IMR-90 (cell line): ENCODE measurements at places on chromosomes 7 and 10. TPM values are rescaled to one million over a fixed set of nuclear protein-coding genes. Genes with fewer than 3 reads are reported as not detected.
A peak's percentile ranks its signal among the peaks of the same experiment; 100 is the strongest.

SUGCT gene
- total RNA-seq, result 5.9 and 7.5 TPM in 2 replicates

DNA sequence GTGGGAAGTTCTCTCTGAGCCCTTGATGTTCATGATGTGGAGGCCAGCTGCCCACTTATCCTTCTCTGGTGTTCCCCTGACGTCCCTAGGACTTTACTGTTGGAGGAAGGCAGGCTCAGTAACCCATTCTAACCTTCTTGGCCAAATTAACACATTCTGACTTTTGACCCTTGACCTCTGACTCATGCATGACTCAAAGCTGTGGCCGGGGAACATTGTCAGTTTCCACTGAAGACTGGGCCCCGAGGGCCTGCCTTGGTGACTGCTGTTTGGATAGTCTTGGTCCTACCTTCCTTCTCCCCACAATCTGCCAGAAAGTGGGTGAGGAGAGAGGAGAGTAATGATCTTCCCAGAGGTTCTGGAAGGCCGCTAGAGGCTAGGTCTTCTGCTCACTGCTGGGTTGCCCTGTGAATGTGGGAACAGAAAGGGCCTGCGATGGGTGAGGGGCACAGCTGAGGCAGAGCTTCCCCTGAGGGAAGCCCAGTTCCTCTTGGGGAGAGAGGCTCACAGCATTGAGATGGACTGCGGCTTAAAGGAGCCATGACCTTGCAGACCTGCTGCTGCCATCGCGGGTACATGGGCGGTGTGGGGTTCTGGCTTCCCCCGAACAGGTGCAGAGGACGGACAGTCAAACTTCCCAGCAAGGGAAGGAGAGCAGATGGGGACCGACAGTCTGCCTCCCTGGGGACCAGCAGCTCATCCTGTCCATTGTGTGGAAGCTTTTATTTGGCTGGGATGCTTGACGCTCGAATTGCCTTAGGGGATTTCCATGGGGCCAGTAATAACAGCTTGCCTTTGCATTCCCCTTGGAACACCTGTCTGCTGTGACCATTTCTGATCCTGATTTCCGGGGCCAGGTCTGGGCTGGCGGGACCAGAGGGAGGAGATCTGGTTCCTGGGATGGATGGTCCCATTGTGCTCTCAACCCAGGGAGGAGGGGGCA is 43.8 kb downstream of the ADAMTS14 start:
- H3K27ac ChIP-seq, result no peak overlapping the region
- DNase-seq, result peak; percentile 34
- H3K4me1 ChIP-seq, result peaks cover 8% of the 10 kb centered on the region; the same call in 1 of the 2 replicates
- no peak overlapping the region for H3K4me3 ChIP-seq

FEZF1 gene
- not detected in 2 replicates for total RNA-seq

DNA sequence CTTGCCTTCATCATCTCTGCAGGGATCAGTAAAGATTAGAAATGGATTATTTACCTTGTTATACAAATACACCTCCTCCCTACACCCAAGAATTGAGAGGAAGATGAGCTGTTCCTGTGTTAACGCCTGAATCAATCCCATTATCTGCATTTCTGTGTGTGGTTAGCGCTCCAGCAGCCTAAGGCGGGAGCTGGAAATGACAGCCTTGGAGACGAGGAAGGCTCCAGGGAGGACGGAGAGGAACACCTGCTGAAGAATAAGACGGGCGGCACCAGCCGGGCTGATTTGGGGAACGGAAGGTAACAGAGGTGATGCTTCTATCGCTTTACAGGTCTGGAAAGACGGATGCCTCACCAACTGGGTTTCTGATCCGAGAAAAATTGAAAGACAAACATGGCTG is 34.2 kb upstream of the DDC start:
- DNase-seq, result no peak
- H3K27me3 ChIP-seq, result no peaks in the 10 kb centered on the region
- no peak overlapping the region for H3K27ac ChIP-seq
- no peak overlapping the region for H3K4me3 ChIP-seq
- H3K4me1 ChIP-seq, result no peaks in the 10 kb centered on the region

- H3K27me3 ChIP-seq, result no peaks in the 10 kb centered on the region
- no peak for DNase-seq
- no peak within 1 kb of the TSS for H3K4me3 ChIP-seq
Observed at GRCh38 chr7:44103923-44104859, at the start of gene AEBP1. Gene AEBP1, plus strand, starts transcription at chr7:44104345. Its CDS starts 321 bp downstream, at chr7:44104666.

DNA sequence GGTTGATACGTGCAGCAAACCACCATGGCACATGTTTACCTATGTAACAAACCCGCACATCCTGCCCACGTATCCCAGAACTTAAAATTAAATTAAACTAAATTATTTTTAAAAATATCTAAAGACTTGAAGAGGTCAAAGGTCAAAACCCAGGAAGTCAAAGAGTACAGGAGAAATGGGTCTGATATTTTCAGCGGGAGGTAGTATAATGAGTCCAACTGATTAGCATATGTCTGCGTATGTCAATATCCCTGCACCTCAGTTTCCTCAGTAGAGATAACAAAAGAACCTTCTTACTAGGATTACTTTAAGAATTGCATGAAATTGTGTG is 133.0 kb downstream of the TMEM26 start:
- no peak overlapping the region for H3K4me3 ChIP-seq
- no peaks in the 10 kb centered on the region for H3K4me1 ChIP-seq

DNA sequence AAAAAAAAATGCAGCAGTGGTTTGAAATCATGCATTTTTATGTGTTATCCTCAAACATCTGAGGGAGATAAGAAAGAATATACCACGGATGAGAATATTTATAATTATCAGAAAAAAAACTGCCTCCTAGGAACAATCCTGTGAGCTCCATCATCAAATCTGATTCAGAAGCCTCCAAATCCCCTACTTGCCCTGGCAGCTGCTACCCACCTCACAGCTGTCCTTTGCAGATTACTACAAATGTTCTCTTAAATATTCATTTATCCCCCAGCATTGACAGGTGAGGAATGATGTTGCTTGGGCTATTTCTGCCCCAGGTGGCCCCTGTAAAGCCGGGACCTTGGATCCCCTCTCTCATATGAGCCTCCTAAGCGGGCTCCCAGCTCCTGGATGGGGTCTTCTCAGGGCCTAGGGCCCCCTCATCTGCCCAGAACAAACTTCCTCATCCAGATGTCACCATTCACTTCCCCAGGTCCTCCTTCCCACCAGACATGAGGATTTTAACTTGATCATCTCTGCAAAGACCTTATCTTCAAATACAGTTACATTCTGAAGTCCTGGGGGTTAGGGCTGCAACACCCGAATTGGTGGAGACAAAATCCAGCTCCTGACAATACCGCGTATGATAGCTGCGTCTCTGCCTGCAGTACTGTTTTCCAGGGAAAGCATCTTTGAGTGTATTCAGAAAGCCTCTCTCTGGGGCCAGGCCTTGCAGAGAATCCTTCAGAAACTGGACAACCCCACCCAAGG is 81.9 kb upstream of the INSIG1 start:
- peaks cover 10% of the 10 kb centered on the region for H3K4me1 ChIP-seq
- DNase-seq, result no peak

- no peak overlapping the region for H3K4me3 ChIP-seq
- H3K36me3 ChIP-seq, result peaks cover 9% of the 10 kb centered on the region; the same call in 1 of the 2 replicates
- no peaks in the 10 kb centered on the region for H3K27me3 ChIP-seq
- DNase-seq, result no peak
- peaks cover 40% of the 10 kb centered on the region for H3K4me1 ChIP-seq
Observed at GRCh38 chr10:93438613-93439253, 43.4 kb downstream of the MYOF start.

- no peaks in the 10 kb centered on the region for H3K36me3 ChIP-seq
- H3K27me3 ChIP-seq, result no peaks in the 10 kb centered on the region
- H3K27ac ChIP-seq, result no peak overlapping the region
- no peak overlapping the region for H3K4me3 ChIP-seq
- DNase-seq, result no peak
Observed at GRCh38 chr7:15464667-15465121, 97.1 kb downstream of the AGMO start.

GRCh38 chr10:31099664-31100063 is 68.0 kb upstream of the ZNF438 start:
- peak; percentile 36 for DNase-seq
- no peaks in the 10 kb centered on the region for H3K36me3 ChIP-seq
- no peaks in the 10 kb centered on the region for H3K27me3 ChIP-seq
- no peak overlapping the region for H3K4me3 ChIP-seq

FAM25G gene
- total RNA-seq, result not detected in 2 replicates

- H3K4me1 ChIP-seq, result no peaks in the 10 kb centered on the region
- H3K4me3 ChIP-seq, result no peak overlapping the region
- H3K27ac ChIP-seq, result no peak overlapping the region
- no peaks in the 10 kb centered on the region for H3K36me3 ChIP-seq
- H3K27me3 ChIP-seq, result no peaks in the 10 kb centered on the region
- DNase-seq, result no peak
Observed at GRCh38 chr10:53765311-53765710, 992.7 kb upstream of the MBL2 start.

PNLIPRP2 gene
- total RNA-seq, result not detected in 2 replicates

RNF133 gene
- under 0.01 TPM in 1 of 2 replicates, not detected in the other for total RNA-seq

DNA sequence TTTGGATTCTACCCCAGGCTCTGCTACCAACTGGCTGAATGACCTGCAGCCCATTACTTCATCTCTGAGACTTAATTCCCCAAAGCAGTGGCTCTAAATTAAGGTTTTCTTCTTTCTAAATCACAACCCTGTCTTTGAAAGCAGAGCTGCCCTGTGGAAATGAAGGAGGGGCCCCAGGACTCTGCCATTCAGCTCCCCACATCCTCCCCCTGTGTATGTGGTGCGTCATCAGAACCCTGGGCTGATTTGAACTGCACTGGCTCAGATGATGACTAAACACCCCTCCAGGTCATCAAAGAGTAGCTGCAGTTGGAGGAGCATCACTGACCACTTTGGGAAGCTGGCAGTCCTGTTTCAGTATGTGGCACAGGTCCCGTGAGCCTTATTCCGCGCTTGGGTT is 46.6 kb downstream of the BPGM start:
- H3K4me3 ChIP-seq, result no peak overlapping the region
- peaks cover 32% of the 10 kb centered on the region for H3K4me1 ChIP-seq
- peak; percentile 96 for DNase-seq
- H3K27me3 ChIP-seq, result no peaks in the 10 kb centered on the region
- peak overlapping the region; percentile 29; the same call in 1 of the 2 replicates for H3K27ac ChIP-seq

- H3K27ac ChIP-seq, result no peak overlapping the region
- H3K36me3 ChIP-seq, result no peaks in the 10 kb centered on the region
- H3K4me3 ChIP-seq, result no peak overlapping the region
- H3K27me3 ChIP-seq, result no peaks in the 10 kb centered on the region
Observed at GRCh38 chr7:2108071-2108455, 124.7 kb downstream of the MAD1L1 start.

- DNase-seq, result no peak
- H3K36me3 ChIP-seq, result no peaks in the 10 kb centered on the region
- H3K4me1 ChIP-seq, result no peaks in the 10 kb centered on the region
- H3K27ac ChIP-seq, result no peak overlapping the region
- H3K27me3 ChIP-seq, result no peaks in the 10 kb centered on the region; the same call in 1 of the 2 replicates
- no peak overlapping the region for H3K4me3 ChIP-seq
Observed at GRCh38 chr10:123986736-123987135, 95.1 kb upstream of the CPXM2 start.

DNA sequence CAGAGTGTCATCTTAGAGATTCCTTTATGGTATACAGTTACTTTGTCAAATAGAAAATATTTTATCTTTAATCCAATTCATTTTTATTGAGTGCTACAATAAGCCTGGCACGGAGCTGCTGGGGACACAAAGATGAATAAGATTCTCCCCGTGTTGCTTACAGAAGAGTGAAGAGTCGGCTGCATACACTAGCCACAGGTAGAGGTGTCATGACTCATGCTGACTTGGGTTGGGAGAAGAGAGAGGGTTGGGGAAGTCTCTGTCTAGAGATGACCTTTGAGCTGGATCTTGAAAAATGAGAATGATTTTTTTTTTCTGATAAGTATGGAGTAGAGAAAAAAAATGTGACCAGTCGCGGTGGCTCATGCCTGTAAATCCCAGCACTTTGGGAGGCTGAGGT is 289.9 kb upstream of the CELF2 start:
- no peaks in the 10 kb centered on the region; the same call in 1 of the 2 replicates for H3K27me3 ChIP-seq
- no peaks in the 10 kb centered on the region for H3K4me1 ChIP-seq
- no peaks in the 10 kb centered on the region for H3K36me3 ChIP-seq

CALU gene
- total RNA-seq, result 421 and 914 TPM in 2 replicates

DNA sequence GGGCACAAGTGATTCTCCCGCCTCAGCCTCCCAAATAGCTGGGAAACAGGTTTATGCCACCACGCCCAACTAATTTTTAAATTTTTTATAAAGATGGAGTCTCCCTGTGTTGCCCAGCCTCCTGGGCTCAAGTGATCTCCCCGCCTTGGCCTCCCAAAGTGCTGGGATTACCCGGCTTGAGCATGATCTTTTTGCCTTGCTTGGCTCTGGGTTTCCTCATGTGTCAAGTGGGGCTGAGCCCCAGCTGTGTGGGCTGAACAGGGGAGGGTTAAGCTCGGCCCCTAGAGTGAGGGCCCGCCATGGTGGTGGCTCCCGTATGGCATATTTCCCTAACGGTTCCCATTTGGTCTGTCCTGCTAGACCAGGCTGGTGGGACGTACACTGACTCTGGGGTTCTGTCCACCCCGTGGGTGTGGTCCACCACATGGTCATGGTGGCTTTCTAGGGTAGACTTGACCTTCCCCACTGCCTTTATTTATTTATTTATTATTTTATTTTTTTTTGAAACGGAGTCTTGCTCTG is 66.3 kb downstream of the LHPP start:
- no peak overlapping the region for H3K27ac ChIP-seq
- peaks cover 9% of the 10 kb centered on the region; the same call in 1 of the 2 replicates for H3K4me1 ChIP-seq
- DNase-seq, result no peak
- H3K36me3 ChIP-seq, result no peaks in the 10 kb centered on the region
- H3K27me3 ChIP-seq, result no peaks in the 10 kb centered on the region

DNA sequence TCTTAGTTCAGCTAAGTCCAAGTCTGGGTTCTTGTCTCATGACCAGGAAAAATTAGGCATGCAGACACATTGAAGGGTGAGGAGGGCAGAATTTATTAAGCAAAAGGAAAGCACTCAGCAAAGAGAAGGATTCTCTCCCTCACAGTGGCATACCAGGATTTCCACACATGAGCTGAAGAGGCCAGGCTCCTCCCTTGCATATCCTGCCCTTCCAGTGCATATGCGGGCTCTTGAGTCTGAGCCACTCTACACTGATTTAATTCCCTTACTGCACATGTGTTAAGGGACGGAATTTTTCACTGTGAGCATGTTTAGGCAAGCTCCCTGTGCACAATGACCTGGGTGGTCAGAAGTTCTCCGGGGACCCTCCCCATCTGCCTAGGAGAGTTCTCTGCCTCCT is 652.7 kb upstream of the POM121L12 start:
- no peaks in the 10 kb centered on the region for H3K36me3 ChIP-seq
- DNase-seq, result no peak
- no peak overlapping the region for H3K27ac ChIP-seq
- H3K4me1 ChIP-seq, result no peaks in the 10 kb centered on the region
- no peaks in the 10 kb centered on the region for H3K27me3 ChIP-seq

AKR1D1 gene
- not detected in 2 replicates for total RNA-seq

ANKRD7 gene
- 0.18 and 0.28 TPM in 2 replicates for total RNA-seq

STEAP1 gene
- 3.9 and 5.8 TPM in 2 replicates for total RNA-seq

CYP2C8 gene
- not detected in 2 replicates for total RNA-seq

DNA sequence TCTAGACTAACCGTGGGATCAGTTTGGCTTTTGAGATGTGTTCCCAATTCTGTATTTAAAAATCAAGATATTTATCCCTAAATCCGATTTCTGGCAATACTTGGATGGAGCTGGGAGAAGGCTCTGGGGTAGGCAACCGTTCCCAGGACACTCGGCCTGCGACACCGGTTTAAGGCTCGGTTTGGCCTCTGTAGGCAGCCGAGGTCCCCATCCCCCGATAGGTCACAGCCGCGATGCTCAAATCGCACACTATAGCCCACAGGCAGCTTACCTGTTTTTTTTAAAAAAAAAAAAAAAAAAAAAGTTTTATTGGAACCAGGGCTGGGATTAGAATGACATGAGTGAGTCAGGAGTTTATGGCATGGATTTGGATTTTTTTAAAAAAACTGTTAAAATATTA is 729 bp upstream of the TAF3 start:
- H3K27me3 ChIP-seq, result peaks cover 15% of the 10 kb centered on the region; the same call in 1 of the 2 replicates
- DNase-seq, result no peak
- no peak overlapping the region for H3K27ac ChIP-seq
- H3K4me1 ChIP-seq, result no peaks in the 10 kb centered on the region
- H3K4me3 ChIP-seq, result peak overlapping the region; percentile 93

RNF32 gene
- 0.36 and 0.56 TPM in 2 replicates for total RNA-seq
